ENCODE measurements at places on chromosomes 16 and 17. TPM values are rescaled to one million over a fixed set of nuclear protein-coding genes. Genes with fewer than 3 reads are reported as not detected.

The SCRN2 gene
- total RNA-seq = 38.0 TPM

The CEP295NL gene
- 0.23 TPM for total RNA-seq

The FXR2 gene
- total RNA-seq = 37.7 TPM

The NTN1 gene
- not detected for total RNA-seq

The HSBP1 gene
- total RNA-seq = 56.4 TPM
